ENCODE measurements at places on chromosomes 11 and 22.

DNA sequence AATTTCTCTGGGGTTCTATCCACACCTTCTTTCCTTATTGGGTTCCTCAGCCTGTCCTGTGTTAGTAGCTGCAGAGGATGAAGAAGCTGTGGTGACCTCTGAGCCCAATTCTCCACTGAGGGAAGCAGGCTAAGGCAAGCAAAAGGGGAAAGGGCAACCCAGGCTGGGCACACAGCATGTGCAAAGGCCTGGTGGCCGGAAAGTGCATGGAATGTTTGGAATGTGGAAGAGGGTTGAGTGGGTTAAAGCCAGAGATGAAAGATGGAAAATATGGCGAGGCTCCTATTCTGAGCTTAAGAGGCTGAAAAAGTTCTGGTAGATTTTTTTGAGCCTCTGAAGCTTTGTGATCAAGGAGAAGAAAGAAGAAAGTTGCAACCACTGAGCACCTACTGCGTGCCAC, 247.1 kb downstream of the MIAT start:
- no peak for DNase-seq

DNA sequence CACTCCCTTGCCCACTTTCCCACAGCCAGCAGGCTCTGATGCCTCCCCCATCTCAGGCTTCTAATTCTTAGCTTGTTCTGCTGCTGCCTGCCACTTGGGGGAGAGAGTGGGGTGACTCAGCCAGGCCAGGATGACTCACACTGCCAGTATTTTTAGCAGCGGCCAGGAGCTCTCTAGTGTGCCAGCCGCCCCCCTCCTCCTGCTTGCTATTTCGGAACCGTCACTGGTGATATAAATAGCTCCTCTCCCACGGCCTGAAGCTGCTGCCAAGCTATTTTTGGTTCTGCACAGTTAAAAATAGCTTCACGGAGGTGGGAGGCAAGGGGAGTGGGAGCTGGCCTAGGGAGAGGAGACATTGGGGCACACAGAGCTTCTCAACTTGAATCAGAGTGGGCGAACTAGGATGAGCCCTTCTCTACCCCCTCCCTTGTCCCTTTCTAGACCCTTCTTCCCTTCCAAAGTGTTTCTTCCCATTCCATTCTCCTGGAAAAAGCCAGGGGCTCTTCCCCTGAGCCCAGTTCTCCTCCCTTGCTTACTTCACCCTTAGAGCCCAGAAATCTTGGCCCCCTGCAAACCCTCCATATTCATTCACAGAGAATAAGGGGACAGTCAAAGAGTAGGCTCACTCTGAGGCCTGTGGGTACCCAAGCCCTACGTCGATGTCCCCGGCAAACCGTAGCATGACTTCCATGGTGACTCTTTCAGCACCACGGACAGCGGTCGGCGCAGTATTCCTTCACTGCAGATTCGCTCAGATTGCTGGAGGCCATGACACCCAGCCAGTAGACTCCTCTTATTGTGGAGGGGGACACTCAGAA, 2.5 kb upstream of the NPAS4 start:
- no peak for DNase-seq

DNA sequence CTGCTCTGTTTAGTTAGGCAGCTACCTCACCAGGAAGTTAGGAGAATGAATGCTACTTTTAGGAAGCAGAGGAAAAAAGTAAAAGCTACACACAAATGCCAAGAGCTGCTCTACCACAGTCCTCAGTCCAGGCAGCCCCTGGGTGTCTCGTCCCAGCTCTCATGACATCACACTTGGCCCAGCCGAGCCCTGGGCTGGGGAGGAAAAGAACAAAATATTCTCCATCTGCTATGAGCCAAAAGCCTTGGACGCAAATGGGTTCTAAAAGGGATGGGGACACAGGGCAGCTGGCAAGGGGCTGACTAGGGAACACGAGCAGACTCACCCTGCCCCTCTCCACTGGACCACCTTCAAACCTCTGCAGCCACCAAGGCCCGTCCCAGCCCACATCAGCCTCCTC, 26.1 kb downstream of the TMEM184B start:
- no peak for DNase-seq

DNA sequence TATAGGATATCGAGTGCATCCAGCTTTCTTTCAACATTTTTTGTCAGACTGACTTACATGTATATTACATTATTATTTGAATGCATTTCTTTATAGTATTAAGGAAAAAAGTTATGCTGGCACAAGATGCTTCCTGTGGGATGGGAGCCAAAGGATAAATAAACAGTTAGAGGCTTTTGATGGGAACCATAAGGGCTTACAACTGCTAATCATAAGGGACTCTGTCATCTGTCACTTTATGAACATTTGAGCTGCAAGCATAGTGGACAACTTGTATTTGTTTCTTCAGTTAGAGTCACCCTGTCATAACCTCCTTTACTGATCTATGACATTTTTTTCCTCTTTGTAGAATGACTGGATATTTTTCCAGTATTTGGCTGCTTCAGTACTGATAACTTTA, 132.4 kb upstream of the CHORDC1 start:
- no peak for DNase-seq

GRCh38 chr11:105609832-105610781, at the start of gene GRIA4:
TSS of gene GRIA4 (plus strand) at chr11:105610073. CDS start at chr11:105610998, 925 bp downstream.
- no peak for DNase-seq

Data from cortex of kidney (tissue), 1 donor.